ENCODE measurements at places on chromosomes 3 and 15. TPM values are rescaled to one million over a fixed set of nuclear protein-coding genes. Genes with fewer than 3 reads are reported as not detected.

- no peak for DNase-seq
Observed at GRCh38 chr3:169237201-169237600, 426.3 kb downstream of the MECOM start.

GRCh38 chr3:57752307-57752706, 3.8 kb upstream of the SLMAP start:
- DNase-seq = no peak

CFAP44 gene
- total RNA-seq = 4.1 TPM

GRCh38 chr3:197858598-197858997, 67.5 kb downstream of the LRCH3 start:
- no peak for DNase-seq

DNA sequence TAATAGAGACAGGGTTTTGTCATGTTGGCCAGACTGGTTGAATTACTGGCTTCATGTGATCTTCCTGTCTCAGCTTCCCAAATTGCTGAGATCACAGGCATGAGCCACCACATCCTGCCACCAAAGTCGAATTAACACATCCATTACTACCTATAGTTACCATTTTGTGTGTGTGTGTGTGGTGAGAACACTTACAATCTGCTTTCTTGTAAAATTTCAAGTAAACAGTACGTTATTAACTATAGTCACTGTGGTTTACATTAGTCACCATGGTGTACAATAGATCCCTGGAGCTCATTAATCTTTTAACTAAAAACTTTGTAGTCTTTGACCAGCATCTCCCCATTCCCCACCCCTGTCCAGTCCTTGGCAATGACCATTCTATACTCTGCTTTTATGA, 270.0 kb downstream of the NAALADL2 start:
- DNase-seq = no peak

GRCh38 chr3:3200632-3201212, 21.2 kb upstream of the CRBN start:
- peak; percentile 43 for DNase-seq

DNA sequence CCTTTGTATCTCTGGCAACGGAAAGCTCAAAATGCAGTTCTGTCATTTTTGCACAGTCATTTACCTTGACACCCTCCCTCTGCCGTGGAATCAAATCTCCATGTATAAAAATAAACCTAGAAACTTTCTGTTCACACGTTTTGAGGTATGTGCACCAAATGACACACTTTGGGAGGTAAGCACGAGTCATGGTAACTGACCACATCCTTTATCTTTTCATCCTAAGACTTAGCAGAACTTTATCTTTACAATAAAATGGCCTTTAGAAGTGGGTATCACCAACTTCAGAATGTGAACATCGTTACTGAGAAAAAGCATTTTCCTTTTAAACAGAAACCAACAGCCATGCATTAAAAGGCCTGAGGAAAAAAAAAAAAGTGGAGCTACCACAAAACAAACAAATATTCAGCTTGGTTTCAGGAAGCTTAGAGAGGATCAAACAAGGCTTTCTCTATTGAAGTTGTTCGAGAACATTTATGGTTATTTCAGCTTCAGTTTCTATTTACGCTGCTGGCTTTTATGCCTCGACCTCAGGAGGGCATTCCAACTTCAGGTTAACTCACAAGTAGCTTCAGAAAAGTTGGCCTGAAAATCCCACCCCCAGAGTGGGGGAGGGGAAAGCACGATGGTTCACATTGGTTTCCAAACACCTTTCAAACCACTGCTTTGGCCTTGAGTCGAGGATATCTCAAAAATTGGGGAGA, 171.1 kb upstream of the ICE2 start:
- peak; percentile 66 for DNase-seq

FANCD2OS gene
- total RNA-seq = not detected

RPLP1 gene
- 1,767 TPM for total RNA-seq

DNA sequence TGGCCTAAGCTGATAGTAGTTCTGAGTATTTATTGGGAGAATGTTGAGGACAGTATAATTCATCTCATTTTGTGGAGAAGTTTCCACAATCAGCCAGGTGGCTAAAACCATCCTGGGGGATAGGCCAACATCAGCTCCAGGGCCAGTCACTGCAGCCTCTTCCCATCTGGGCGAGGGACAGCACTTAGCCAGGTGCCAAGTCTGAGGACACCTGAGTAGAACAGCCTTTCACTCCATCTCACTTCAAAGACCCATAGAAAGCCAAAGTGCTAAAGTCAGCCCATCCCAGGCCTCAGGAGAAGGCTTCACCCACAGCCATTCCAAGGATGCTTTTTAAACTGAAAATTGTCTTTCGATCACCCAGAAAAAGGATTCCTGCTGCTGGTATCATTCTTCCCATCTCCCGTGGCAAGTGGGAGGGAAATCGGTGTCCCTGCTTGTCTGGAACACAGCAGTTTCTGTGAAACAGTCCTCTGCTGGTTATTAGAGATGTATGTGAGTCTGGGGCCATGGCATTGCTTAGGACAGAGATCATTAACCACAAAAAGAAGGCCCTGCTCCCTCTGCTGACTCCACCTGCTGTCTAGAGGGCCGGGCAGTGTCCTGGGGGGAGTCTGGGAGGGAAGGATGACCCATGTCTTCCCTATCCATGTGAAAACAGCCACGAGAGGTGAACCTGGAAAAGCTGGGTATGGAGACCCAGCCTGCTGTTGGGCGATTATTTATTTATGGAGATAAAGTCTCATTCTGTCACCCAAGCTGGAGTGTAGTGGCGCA, 9.6 kb downstream of the CALML4 start:
- DNase-seq = peak; percentile 18

PPP1R14D gene
- not detected for total RNA-seq

MCF2L2 gene
- 7.2 TPM for total RNA-seq

- no peak for DNase-seq
Observed at GRCh38 chr15:93941697-93942096, 289.7 kb upstream of the MCTP2 start.

- DNase-seq = no peak
Observed at GRCh38 chr3:80696280-80696679, 928.5 kb upstream of the ROBO1 start.

DNA sequence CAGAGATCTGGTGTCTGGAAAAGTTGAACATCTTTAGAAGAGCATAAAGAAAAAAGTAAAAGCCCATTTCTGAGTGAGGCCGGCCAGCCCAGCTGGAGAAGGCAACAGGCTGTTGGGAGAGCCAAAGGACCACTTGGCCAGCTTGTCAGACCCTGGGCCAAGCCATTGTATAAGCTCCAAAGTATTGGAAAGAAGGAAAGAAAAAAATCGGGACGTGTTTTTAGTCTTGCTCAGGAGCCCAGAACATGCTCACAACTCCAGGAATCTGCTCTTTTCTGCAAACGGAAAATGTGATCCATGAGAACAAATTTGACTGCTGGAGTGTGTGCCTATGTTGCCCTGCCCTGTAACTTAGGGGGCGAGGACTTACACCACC, 10.4 kb upstream of the CLPX start:
- no peak for DNase-seq

- DNase-seq = no peak
Observed at GRCh38 chr3:128077665-128078064, 25.4 kb downstream of the SEC61A1 start.
